ENCODE measurements at places on chromosomes 7 and 10.

GRCh38 chr7:139730746-139731612, 46.8 kb downstream of the HIPK2 start:
- peak; percentile 26 for DNase-seq

GRCh38 chr7:17234030-17234397, 64.4 kb upstream of the AHR start:
- DNase-seq = no peak

GRCh38 chr10:108203905-108204527, 1039.5 kb upstream of the SORCS1 start:
- no peak for DNase-seq

GRCh38 chr10:89973326-89973725, 271.9 kb downstream of the KIF20B start:
- peak; percentile 2 for DNase-seq

DNA sequence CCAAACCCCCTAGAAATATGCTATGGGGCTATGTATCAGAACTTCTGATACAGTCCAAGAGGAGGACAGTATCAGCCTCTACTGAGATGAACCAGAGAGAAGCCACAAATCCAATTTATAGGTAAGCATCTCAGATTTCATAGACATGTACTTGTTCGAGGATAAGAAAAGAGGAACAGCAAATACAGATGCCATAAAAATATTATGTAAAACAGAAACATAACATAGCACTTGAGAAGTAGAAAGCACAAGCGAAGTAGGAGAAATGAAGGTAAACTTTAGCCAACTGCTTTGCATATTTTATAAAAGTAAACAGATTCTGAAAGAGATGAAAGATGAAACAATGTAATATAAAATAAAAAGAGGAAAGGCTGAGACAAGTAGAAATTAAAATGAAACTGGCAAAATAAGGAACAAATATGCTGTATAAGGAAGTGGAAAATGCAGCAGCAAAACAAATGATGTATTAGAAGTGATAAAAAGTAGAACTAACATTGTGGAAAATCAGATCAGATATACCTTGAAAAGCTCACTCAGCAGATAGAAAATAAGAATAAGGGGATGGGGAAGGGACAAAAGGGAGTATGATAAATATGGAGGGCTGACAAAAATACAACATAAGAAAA, 135.1 kb downstream of the SKAP2 start:
- no peak for DNase-seq

- DNase-seq = peak; percentile 47
These were observed 688.1 kb downstream of the SUGCT start for GRCh38 chr7:40822861-40823260.

GRCh38 chr10:83806717-83807116, 332.6 kb upstream of the GHITM start:
- DNase-seq = no peak

DNA sequence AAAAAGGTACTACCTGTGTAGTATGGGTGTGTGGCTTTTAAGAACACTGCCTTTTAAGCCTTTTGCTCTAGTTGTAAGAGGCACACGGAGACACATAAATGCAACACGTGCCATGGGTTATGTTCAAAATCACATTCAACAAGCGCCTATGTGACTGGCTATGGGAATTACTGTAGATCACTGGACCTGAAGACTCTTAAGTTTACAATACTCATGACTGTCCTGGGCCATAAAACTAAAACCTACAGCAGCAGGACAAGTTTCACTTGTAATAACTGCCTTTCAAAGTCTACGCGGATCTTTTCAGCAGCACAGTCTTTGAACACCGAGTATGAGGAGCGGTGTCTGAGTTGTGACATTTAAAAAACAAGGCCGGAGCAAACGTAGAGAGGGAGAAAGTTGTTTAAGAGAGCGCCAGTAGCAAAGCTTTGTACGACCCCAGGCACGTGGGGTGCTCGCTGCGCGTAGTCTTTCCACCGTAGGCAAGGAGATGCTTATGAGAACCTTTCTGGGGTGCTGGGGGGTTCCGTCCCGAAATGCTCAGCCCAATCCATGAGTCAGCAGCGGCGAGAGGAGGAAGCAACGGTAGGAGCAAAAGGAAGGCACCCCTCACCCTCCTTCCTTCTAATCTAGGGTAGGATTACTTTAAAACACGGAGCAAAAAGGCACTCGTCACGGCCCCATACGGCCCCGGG, 662 bp downstream of the DNAJC2 start:
- DNase-seq = peak; percentile 42

DNA sequence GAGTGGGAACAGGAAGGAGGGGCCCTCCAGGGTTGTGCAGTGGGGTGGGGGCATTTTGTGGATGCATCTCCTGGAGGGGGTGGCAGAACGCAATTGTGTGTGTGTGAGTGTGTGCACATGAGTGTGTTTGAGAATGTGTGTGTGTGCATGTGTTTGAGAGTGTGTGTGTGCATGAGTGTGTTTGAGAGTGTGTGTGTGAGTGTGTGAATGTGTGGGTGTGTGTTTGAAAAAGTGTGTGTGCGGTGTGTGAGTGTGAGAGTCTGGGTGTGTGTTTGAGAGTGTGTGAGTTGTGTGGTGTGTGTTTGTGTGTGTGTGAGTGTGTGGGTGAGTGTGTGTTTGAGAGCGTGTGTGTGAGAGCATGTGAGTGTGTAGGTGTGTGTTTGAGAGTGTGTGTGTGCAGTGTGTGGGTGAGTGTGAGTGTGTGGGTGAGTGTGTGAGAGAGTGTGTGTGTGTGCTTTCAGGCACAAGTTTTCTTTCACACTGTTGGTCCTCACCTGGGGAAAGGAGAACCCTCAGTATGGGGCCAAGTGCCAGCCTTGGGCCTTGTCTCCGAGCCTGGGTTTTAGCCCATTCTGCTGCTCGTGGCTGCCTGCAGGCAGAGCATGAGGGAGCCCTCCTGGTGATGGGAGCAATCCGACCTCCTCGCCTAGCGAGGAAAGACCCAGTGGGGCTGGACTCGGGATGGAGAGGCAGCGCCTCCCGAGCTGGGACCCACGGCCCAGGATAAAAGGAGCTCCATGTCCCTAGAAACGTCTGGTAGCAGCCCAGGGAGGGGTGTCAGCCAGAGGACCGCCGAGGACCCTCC, 35.6 kb downstream of the CDH23 start:
- DNase-seq = no peak

- DNase-seq = no peak
These were observed 23.8 kb downstream of the MAPK8 start for GRCh38 chr10:48330269-48330668.

- no peak for DNase-seq
These were observed 9.3 kb downstream of the TMEM120A start for GRCh38 chr7:75985009-75985517.

DNA sequence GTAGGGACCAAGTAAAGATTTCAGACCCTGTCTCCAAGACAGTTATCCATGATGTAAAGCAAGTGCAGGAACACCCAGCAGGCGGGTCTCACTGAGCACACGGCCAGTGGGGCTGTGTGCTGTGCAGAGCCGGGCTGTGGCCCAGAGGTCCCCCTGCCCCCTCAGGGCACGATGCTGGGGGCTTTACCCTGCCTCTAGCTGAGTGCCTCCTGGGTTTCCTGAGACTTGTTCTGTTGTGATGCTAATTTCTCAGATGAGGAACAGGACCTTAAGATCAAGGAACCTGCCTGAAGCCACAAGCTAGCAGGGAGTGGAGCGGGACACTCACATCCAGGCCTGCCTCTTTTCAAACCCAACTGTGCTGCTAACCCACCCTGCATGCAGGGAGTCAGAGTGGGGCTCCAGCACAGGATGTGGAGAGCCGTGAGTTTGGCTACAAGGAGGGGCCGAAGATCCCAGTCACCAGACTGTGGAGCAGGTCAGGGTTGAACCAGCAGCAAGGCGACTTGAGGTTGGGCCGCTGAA, 76.1 kb upstream of the LYZL2 start:
- DNase-seq = no peak

DNA sequence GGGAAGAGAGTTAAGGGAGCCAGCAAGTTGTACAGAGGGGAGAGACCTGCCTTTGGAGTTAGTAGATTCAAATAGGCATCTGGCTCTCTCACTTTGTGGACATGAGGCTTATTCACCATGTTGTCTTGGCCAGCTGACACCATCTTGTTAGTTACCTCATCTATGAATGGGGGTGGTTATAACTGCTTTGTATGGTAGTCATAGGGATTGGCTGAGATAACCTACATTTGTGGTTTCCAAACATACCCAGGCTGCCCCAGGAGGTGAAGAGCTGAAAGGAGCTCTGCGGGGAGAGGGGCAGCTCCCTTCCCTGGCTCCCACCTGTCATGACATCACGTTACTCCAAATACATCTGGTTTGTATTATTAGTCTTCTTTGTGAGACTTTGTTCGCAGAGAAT, 393.3 kb upstream of the AUTS2 start:
- peak; percentile 84 for DNase-seq

- peak; percentile 12 for DNase-seq
These were observed 38.8 kb upstream of the ZNF365 start for GRCh38 chr10:62335326-62335725.

DNA sequence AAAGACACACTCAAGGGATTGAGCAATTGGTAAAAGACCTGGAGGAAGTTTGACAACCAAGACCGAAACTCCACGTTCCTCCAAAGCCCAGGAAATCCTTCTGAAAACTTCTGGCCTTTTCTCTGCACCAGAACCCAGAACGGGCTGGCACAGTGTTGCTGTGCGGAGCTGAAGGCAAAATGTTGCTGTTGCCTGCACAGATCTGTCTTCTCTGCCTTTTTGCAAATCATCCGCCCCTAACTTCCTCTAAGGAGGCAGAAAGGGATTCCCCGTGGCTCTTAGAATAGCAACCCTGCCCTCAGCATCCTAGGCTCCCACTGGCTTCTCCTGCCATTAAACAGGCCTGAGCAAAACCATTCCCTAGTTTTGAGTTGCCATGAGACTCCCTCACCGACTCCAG, 44.9 kb downstream of the FIGNL1 start:
- no peak for DNase-seq

DNA sequence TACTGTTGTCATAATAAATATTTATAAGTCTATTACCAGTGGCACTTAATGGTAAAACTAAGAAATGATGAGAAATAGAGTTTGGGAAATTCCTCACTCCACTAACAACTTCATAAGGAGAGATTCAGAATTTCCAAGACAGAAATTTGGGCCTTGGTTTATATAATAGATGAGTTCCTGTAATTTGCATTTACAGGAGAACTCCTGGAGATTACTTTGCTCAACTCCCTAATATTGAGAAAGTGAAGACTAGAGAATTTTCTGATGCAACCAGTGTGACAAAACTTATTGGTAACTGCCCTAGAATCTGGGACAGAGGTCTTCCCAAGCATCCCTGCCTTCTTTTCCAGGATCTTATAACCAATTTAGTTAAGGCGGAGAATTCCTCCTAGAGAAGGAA, 49.1 kb upstream of the GSAP start:
- DNase-seq = no peak

DNA sequence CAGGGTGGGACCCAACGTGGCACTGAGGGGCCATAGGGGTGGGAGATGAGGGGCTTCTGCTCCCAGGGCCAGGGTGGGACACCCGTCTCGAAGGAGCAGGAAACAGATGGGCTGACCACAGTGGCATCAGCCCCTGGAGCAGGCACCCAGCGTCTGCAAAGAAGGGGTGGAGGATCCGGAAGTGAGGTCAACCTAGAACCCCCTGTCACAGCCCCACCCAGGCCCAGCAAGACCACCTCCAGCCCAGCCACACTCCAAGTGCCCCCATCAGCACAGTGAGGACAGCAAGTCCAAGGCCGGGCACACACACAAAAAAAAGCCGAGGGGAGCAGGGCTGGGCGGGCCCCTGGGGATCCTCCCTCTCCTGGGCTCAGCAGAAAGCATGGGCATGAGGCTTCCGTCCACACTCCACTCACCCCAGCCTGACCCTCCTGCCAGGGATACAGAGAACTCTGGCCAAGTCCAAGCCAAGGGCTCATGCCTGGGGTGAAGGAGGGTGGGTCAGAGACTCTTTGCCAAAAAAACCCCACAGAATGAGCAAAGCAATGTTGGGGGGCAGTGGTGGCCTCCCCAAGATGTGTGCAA, 111.0 kb downstream of the FOXL3 start:
- no peak for DNase-seq

DNA sequence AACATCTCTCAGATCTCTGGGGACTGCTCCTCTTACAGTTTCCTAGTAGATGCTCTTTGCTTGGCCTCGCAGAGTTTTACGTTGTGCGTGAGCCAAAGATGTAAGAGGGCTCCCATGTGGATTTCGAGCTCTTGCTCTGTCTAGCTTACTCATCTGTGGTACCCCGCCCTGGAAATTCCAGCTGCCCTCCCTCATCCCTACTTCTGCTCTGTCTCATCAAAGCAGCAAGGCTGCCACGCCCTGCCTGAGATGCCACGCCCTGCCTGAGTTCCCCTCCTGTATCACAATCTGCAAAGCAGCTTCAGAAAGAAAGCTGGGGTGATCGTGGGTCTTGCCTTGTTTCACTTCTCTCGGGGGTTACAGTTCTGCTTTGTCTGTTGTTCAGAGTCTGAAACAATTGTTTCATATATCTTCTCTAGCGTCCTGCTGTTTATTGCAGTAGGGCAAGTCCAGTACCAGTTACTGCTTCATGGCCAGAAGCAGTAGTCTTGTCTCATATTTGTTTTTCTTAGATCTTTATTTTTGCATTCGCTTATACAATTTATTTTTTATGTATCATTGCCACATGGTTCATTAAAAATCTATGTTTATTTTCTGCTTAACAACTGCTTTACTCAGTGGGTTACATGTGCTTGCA, 36.1 kb upstream of the CCNY start:
- peak; percentile 77 for DNase-seq

GRCh38 chr7:13016592-13017332, 329.3 kb downstream of the ARL4A start:
- DNase-seq = peak; percentile 17
